ENCODE measurements at places on chromosomes 12 and 14.

DNA sequence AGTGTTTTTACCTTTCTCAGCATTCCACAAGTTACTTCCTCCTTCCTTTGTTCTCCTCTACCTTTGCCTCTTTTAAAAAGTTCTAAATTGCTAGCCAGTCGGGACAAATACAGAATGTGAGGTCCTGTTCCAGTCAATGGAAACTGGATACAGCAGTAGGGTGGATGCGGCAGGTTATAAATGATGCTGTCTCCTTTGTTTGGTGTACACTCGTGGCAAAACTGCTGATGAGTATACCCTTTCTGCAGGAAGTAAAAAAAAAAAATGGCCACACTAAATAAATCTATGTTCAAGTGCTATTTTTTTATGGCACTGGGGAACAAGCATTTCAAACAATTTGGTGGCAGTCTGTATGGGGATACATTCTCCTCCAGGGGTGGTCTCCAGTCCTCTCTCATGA, 27.5 kb downstream of the KLRK1 start:
- no peak for DNase-seq

GRCh38 chr12:26872625-26873024, 39.6 kb upstream of the ITPR2 start:
- DNase-seq, result no peak

GRCh38 chr14:88929656-88930436, 105.4 kb downstream of the TTC8 start:
- no peak for DNase-seq

DNA sequence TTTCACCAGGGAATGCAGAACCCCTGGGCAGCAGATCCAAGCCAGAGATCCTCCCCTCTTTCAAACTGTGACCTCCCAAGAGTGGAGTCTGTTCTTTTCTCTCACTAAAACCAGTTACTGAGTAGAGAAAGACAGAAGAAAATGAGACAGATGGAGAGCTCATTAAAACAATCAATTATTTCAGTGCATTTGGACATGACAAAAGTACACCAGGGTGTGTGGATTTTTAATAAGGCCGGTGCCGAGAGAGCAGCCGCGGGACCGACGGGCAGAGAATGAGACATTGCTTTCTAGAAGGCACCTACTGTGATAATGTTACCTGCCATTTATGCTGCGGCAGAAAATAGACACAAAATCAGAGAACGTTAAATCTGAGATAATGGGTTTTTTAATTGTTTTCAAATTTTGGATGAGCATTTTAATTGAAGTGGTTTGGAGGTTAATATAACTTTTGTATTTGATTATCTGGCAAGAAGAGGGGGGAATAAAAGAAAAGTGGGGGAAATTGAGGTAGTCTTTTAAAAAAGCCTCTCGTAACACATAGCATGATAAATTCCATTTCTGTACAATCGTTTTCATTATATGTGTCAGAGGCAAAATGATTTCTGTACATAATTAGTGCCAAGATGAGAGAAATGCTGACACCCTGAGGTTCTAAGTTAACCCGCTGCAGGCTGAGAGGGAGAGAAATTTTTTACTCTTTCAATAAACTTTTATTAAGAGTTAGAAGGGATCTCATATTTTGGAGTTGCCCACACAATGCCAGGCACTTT, 70.8 kb downstream of the HSPB8 start:
- no peak for DNase-seq

GRCh38 chr14:91272341-91273272, 28.1 kb upstream of the GPR68 start:
- no peak for DNase-seq

All from left kidney (tissue), 8 donors.